Stimulated activated CD4-positive, alpha-beta T cell treated with anti-CD3 and anti-CD28 coated beads, Interleukin-15, amount 100 ng/mL, for 24 hours (primary cell): ENCODE measurements at places on chromosomes 2 and 18.

DNA sequence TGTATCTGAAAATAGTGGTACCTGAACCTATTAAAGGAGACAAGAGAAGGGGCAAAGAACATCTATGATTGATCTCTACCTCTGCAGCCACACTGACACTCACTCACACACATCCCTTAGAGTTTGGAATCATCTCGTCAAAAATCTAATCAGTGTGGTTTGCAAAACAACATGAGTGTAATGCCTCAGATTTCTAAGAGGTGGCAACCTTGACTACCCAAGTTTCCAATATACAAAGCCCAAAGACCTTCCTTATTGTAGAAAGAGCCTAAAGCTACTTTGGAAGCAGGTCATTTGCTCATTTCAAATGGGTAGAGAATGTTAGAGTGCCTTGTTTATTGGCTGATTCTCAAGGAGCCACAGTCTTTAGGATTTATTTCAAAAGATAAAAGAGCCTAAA is 444.9 kb downstream of the ARHGAP15 start:
- no peak for DNase-seq

DNA sequence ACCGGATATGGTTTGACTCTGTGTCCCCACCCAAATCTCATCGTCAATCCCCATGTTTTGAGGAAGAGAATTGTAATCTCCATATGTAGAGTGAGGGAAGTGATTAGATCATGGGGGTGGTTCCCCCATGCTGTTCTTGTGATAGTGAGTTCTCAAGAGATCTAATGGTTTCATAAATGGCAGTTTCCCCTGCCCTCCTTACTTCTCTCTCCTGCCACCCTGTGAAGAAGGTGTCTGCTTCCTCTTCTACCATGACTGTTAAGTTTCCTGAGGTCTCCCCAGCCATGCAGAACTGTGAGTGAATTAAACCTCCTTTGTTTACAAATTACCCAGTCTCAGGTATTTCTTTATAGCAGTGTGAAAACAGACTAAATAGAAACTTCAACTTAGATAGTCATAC is 69.5 kb downstream of the SESTD1 start:
- DNase-seq = no peak

GRCh38 chr18:26502823-26503222 is 45.5 kb downstream of the KCTD1 start:
- no peak for DNase-seq

GRCh38 chr2:241986836-241987641 is 117.5 kb downstream of the RTP5 start:
- DNase-seq = no peak

GRCh38 chr2:154912215-154912614 is 213.7 kb downstream of the KCNJ3 start:
- DNase-seq = no peak

DNA sequence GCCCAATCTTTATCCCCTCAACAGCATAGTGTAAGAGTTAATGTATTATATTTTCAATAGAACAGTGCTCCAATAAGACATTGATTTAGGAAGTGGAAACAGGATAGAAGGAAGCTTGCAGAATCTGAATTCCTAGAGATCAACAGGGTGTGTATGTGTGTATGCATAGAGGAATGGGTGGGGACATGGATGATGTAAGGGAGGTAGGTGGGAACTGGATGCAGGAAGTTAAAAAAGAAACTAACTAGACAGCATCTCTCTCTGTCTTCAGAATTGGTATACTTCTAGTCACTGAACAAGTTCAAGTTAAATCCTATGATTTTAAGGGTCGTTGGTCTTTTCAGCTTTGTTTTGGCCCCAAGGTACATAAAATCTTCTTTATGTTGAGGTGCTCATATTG is 196.6 kb downstream of the PMAIP1 start:
- no peak for DNase-seq

- no peak for DNase-seq
Observed at GRCh38 chr2:78416625-78417300, 608.7 kb upstream of the REG3G start.

DNA sequence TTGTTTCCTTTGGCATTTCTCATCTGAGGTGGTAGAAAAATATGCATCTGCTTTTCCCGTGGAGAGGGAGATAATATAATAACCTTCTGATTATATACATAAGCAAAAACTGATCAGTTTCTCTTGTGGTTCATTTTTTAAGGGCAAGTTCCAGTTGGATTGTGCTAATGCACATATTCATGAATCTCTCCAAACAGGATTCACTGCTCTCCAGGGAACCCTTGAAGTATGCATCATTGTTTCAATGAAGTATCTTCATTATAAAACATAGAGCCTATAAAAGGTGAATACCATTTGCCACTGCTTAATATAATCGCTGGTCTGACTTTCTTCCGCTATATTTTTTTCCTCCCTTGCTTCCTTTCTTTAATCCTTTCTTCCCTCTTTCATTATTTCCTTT is 384.7 kb downstream of the FIGN start:
- DNase-seq = no peak

- no peak for DNase-seq
Observed at GRCh38 chr2:222100704-222101699, 197.8 kb downstream of the PAX3 start.

GRCh38 chr18:60421356-60422118 is 49.0 kb upstream of the MC4R start:
- no peak for DNase-seq

GRCh38 chr2:1823187-1824169 is 79.2 kb upstream of the PXDN start:
- DNase-seq = no peak

GRCh38 chr18:78781601-78781960 is 198.0 kb upstream of the SALL3 start:
- no peak for DNase-seq

DNA sequence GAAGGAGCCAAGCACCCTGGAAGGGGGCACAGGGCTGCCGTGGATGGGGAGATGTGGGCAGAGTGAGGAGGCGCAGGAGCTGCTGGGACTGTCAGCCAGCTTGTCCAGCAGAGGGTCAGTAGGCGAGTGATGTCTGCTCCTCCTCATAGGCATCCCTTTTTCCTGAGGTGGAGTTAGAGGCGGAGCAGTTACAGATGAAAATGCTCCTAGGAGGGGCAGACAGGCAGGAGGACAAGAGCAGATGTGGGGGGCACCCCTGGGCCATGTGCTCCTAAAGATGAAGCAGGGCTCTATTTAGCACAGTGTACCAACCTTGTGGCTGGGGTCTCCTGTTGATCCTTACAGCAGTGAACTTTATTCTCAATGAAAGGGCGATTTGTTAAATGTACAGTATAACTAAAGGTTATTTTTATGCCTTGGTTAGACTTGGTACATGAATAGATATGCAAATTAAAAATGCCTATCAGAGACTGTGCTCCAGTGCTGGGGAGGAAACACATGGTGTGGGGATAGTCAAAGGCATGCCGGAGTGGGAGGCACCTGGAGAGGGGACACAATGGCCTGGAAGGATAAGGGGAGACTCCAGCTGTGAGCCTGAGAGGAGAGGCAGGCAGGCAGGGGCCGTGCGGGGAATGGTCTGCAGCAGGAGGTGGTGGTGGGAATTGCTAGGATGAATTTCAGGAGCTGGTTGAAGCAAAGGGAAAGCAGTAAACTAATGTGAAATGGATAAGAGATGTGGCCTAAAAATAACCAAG is 175.3 kb downstream of the CLIP4 start:
- DNase-seq = no peak

- no peak for DNase-seq
Observed at GRCh38 chr18:7195266-7195665, 35.6 kb upstream of the LRRC30 start.

- no peak for DNase-seq
Observed at GRCh38 chr18:72235422-72235821, 308.7 kb downstream of the CBLN2 start.

- DNase-seq = peak; percentile 12
Observed at GRCh38 chr2:64859312-64860212, 129.6 kb upstream of the SLC1A4 start.

GRCh38 chr2:58030771-58031170 is 15.8 kb upstream of the VRK2 start:
- DNase-seq = no peak

DNA sequence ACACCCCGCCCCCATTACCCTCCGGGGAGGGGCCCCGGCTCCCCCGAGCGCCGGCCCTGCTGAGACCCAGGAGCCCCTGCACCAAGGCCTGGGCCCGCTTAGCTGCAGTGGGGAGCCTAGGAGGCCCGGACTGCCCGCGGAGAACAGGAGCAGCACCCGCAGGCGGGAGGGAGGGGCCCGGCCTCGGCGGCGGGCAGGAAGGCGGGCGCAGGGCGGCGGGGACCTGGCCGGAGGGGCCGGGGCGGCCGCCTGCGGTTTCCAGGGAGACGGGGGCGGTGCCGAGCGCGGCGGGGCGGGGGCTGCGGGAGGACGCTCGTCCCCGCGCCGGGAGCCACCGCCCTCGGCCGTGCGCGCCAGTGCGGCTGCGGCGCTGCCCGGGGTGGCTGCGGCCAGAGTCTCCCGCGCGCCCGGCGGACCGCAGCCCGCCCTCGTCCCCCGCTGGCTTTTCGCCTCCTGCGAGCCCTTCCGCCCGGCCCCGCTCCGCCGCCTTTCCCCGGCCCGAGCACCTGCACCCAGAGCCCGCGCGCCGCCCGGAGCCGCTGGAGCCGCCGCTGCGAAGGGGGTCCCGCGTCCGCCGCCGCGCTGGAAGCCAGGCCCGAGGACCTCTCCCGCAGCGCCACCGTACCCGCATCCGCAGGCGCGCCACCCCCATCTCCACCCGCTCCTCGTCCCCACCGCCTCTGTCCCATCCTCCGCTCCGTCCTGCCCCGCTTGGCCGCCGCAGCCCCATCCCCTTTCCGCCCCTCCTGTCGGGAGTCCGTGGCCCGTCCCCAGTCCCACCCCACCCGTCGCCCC is 17.2 kb downstream of the GPC1 start:
- peak; percentile 39 for DNase-seq

- DNase-seq = no peak
Observed at GRCh38 chr18:23054553-23054952, 80.7 kb upstream of the CABLES1 start.

DNA sequence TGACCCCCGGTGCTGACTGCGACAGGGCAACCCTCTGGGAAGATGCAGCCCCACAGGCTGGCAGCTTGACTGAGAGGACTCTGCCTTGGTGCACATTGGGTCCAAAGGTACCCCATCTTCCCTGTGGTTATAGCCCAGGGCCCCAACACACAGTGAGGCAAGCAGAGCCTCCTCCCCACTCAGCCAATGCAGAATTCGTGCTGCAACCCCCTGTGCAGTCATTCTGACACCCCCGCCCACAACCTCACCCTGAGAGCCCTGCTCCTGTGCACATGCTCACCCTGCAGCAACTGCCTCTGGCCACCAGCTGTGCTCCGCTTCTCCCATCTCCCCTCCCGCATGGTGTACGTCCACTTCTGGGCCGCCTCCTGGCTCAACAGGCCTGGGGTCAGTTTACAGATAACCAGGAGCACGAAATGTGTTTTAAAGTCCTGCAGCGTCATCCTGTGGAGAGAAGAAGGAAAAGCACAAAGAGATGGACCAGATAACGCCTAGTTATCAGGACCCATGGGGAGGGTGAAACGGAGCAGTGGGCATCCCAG is 24.4 kb downstream of the CAPN14 start:
- DNase-seq = no peak

DNA sequence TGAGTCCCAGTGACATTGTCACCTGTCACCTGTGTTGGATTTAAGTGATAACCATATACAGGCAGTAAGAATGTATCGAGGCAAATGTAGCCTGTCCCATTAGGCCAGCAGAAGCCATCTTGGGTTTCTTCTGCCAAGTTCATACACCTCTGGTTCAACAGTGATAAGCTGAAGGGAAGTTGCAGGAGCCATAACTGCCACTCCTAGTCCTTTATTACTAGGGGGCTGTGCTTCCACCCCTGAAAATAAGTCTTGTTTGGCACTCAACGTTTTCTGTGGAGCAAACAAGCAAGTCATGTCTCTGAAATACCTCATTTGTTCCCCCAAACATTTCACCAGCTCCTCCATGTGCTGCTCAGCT is 58.1 kb upstream of the ALPP start:
- DNase-seq = no peak
